ENCODE measurements at places on chromosomes 3 and 15.

DNA sequence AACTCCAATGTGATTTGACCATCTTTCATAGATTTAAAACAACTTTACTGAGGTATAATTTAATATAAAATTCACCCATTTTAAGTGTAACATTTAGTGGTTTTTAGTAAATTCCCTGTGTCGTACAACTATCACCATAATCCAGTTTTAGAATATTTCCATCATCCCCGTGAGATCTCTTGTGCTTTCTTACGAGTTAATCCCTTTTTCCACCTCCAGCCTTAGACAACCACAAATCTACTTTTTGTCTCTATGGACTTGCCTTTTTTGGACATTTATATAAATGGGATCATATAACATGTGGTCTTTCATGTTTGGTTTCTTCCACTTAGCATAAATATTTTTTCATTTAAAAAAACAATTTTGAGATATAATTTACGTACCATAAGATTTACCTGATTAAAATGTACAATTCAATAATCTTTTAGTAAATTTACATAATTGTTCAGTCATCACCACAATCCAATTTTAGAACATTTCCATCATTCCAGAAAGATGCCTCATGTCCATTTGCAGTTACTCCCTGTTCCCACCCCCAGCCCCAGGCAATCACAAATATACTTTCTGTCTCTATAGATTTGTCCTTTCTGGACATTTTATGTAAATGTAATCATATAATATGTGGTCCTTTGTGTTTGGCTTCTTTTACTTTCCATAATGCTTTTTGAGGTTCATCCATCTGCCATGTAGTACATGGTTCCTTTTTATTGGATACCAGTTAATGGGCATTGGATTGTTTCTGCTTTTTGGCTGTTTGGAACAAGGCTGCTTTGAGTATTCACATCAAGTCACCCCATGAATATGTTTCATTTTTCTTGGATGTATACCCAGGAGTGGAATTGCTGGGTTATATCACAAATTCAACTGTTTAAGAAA is 3.1 kb downstream of the OXSR1 start:
- DNase-seq: no peak

DNA sequence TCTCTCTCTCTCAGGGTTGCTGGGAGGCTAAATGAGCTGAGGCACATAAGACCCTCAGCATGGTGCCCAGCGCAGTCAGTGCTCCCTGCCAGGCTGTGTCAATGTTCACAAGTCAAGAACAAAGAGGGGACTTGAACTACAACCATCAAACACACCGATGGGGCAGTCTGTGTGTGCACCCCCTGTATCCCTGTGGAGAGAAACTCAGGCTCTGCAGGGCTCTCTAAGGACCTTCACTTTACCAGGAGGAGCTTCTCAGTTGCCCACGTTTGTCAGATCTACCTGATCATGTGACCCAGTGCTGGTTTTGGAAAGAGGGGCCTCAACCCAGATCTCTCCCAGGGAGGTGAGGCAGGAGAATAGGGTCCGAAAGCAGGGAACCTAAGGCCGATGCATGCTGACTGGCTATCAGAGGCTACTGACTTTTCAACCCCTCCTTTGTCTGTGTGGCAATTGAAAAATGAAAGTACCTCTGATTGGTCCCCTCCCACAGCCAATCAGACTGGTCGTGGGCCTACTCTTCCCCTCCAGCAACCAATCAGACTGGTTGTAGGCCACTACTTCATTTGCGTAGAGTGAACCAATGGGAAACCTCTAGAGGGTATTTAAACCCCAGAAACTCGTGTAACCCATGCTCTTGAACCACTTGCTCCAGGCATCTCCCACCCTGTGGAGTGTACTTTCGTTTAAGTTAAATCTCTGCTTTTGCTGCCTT is 34.0 kb downstream of the RHCG start:
- no peak for DNase-seq

DNA sequence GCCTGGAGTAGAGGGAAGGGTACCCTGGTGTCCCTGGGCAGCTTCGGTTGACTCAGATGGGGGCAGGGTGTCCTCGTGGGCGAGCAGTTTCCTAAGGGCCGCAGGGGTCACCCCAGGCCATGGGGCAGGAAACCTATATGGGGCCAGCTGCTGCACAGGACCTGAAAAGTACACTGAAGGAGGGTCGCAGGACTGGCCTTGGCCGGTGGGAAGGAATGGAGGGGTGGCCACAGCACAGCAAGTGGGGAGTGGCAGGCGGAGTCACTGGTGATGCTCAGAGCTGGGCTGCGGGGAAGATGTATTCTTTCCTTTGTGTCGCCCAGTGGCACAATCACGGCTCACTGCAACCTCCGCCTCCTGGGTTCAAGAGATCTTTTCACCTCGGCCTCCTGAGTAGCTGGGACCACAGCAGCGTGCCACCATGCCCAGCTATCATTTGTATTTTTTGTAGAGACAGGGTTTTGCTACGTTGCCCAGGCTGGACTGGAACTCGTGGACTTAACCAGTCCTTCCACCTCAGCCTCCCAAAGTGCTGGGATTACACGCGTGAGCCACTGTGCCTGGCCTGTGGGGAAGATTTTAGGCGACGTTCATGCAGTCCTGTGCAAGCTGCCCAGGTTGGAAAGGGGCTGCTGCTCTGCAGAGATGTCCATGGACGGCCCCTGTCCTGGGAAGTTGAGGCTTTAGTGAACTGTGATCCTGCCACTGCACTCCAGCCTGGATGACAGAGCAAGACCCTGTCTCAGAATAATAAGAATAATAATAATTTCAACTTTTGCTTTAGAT is 57.2 kb downstream of the EFCAB12 start:
- no peak for DNase-seq

DNA sequence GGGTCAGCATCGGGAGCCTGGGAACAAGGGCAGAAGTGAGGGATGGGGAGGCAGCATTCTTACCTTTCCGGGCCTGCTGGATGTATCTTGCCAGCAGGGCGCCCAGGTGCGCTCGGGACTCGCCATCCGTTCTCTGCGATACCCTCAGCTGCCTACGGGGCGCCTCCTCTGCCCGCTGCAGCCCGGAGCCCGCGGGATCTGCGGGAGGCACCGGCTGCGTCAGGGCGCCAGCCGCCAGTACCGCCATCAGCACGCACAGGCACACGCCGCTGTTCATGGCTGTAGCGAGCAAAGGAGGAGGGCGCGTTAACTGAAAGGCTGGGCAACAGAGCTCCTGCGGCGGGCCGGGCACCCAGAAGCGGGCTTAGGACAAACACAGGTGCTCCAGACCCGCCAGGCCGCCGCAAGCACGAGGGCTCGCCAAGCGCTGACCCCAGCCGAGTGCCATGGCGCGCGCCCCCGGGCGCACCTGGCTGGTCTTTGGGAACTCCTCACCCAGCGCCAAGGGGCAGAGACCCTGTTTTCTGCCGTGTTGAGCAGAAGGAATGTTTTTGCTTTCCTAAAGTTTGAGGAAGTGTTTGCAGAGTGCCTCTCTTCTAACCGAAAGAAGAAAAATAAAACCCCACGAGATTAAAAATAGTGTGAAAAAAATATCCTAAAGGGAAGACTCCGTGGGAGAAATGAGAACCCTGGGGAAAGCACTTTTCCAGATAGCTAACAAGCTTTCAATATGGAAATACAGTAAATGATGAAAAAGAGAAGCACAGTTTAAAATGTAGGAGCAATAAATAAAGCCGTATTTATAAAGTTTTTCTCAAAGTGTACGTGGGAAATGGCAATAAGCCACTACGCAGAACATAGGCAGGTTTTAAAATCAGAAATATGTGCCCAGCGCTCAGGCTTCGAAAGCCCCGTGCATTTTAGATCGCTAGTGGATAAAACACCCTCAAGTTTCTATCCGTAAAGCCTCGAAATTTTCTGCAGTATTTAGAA is 2.3 kb downstream of the CCK start:
- DNase-seq: no peak

Data from stimulated activated CD8-positive, alpha-beta memory T cell treated with anti-CD3 and anti-CD28 coated beads, Interleukin-7, amount 100 ng/mL, for 1 hour (primary cell).